ENCODE measurements at places on chromosomes 13 and 19.

DNA sequence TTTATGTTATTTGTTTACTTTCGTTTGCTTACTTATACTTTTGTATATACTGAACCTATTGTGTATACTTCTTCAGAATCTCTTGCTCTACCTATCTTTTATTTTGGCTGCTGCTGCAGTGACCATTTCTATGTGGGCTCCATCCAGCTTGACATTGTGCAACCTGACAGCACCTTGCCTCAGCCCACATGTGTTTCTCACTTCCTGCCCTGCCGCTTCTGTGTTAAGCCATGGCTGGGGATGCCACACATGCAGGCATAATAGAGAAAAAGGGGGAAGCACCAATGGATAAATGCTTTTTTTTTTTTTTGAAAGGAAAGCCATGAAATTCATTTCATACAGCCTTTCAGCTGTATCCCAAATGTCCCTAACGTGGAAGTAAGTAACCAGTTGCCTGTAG lies 147.6 kb downstream of the RBM26 start:
- no peak for DNase-seq

DNA sequence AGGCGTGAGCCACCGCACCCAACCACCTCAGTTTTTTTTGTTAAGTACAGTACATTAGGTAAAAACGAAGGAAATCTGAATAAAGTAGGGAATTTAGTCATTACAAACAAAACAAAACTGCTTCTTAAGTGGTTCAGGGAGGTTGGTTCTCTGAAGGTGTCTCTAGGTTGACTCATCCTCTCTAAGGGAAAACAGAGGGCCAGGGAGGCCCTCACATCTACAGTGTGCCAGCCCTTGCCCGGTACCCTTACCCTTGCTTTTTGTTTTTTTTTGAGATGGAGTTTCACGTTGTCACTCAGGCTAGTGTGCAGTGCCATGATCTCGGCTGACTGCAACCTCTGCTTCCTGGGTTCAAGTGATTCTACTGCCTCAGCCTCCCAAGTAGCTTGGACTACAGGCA lies 17.2 kb upstream of the JUND start:
- DNase-seq: no peak

DNA sequence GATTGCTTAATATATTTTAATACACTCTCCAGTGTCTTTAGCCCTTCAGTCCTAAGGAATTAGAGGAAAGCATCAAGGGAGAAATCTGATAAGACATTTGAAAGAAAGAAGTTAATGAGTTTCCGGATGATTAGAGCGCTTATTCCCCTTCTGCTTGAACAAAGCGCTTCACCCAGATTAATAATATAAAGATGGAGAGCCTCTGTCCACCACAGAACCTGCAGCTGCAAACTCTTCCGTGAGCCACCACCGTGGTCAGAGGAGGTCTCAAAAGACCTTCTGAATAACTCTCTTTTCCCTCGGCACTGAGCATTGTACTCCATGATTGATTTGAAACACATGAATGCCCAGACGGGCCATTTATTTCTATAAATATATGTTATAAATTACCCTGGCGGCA lies 14.2 kb upstream of the TUBGCP3 start:
- DNase-seq: no peak

DNA sequence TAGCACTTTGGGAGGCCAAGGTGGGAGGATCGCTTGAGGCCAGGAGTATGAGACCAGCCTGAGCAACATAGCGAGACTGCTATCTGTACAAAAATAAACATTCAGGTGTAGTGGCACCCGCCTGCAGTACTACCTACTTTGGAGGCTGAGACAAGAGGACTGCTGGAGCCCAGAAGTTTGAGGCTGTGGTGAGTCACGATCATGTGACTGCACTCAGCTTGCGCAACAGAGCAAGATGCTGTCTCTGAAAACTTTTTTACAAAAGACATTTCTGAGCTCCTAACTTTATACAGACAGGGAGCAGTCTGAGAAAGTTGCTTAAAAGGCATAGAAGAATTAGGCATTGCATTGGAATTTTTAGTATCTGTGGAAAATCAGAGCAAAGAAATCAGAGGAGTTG lies 10.4 kb upstream of the TBC1D4 start:
- no peak for DNase-seq

DNA sequence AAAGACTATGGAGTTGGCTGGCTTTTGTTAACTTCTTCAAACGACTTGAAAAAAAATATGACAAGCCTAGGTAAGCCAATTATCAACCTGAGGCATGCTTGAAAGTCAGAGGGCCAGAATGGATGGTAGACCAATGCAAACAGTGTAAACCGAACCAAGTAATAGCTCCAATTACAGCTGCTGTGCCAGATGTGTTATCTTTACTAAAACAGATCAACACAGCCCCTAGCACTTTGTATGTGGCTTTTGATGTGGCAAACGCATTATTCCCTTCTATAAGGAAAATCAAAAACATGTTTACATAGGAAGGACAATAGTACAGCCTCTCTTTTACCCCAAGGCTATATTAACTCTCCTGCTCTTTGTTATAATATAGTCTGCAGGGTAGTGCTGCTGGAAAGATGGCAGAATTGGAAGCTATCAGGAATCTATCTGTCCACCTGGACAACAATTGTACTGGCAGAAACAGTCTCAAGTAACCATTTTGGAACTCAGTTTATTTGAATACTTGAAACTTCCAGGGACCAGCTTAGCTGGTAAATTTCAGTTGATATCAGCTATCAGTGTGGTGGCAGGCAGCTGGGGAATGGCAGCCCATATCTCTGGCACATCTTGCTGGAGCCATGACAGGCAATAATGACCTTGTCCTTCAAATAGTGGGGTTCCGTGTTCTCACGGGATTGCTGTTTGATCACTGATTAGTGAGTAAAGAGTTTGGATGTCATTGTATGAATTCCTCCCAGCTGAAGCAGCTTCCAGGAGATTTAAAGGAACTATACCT lies 144.4 kb upstream of the WASF3 start:
- no peak for DNase-seq

DNA sequence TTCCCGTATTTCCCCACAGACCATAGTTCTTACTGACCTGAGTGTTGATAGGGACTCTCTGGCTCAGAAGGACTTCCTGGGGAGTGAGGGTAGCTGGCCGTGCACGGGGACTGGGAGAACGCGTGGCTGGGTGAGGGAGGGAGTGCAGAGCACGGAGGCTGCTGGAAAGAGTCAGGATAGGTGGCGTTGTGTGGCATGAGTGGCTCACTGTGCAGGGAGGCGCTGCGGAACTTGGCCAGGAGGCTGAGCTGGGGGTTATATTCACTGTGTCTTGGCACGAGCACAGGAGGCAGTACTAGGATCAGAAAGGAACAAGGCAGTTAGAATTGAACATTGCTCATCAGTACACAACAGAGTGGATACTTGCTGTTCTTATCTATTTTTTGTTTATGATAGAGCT lies 47.4 kb downstream of the SMAD9 start:
- DNase-seq: no peak

GRCh38 chr19:57241176-57241575 lies 744 bp downstream of the ZNF805 start:
- no peak for DNase-seq

- DNase-seq: no peak
Measured at GRCh38 chr19:623175-623916, 10.0 kb downstream of the POLRMT start.

DNA sequence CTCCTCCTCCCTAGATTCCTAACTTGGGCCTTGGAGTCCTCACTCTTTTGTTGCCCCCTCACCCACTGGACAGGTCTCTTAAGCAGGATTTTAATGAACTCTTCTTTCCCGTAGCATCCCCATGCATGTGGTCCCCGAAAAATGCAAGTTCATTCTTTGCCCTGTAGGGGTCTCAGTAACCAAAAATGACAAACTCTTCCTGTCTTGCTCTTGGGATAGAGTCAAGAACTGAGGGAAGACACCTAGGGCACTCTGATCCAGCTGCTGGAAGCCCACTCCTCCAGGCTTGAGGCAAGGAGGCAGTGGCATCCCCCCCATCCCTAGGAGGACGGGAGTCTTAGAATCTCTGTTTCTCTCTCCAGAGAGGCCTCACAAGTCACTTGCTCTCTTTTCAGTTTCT lies 987.0 kb downstream of the DIAPH3 start:
- no peak for DNase-seq

- no peak for DNase-seq
Measured at GRCh38 chr13:44855860-44856259, 133.4 kb downstream of the NUFIP1 start.

DNA sequence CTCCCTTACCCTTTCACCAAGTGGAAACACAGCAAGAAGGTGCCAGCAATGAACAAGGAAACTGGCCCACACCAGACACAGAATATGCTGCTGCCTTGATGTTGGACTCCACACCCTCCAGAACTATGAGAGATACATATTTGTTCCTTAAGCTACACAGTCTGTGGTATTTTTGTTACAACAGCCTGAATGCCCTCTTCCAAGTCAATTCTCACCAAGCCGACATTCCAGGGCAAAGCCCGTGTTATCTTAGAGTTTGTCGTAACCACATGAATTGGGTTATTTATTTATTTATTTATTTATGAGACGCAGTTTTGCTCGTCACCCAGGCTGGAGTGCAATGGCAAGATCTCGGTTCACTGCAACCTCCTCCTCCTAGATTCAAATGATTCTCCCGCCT lies 14.9 kb downstream of the FGF21 start:
- peak; percentile 26 for DNase-seq

DNA sequence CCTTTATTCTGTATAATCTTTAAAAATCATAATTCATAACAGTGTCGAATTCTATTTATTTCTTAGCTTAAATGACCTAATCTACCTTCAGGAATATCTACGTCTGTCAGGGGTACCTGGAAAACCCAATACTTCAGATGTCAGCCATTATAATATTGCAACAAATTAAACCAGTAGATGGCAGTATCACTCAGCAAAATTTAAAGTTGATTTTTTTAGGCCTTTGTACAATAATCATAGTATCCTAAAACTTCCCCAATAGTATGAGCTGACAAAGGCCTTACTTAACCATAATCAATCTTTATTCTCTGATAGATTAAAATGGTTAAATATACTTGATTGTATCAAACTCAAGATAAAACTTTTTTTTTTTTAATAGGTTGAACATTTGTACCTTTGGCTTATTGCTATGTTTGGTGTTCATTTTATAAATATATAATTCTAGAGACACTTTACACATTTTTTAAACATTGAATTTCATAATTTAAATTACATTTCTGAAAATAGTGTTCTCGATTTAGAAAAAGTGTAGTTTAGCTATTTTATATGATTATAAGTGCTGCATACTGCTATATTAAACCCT lies 830.2 kb upstream of the SPRY2 start:
- DNase-seq: peak; percentile 3

- DNase-seq: no peak
Measured at GRCh38 chr19:9673912-9674662, 813 bp downstream of the ZNF562 start.

GRCh38 chr13:32426191-32426989 lies 1.5 kb downstream of the N4BP2L1 start:
- DNase-seq: no peak

GRCh38 chr13:48723168-48723567 lies 69.4 kb downstream of the CYSLTR2 start:
- no peak for DNase-seq

GRCh38 chr13:92947770-92948434 lies 278.7 kb upstream of the GPC6 start:
- DNase-seq: no peak

GRCh38 chr19:16208847-16209665 lies 11.3 kb downstream of the AP1M1 start:
- DNase-seq: no peak

DNA sequence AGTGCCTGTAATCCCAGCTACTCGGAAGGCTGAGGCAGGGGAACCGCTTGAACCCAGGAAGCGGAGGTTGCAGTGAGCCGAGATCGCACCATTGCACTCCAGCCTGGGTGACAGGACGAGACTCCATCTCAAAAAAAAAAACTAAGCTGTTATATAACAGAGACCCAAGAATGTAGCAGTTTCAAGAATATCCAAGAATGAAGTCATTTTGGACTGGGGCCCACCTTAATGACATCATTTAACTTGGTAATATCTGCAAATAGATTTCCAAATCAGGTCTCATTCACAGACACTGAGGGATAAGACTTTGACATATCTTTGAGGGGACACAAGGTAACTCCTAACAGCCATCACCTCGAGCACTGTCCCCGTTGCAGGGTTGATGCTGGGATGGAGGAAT lies 36.5 kb upstream of the MRI1 start:
- no peak for DNase-seq

Measured in smooth muscle cell of the brain vasculature (primary cell).